SW 1271 (cell line): ENCODE measurements at places on chromosomes 6 and 20.

GRCh38 chr6:93447874-93448273 lies 28.5 kb upstream of the EPHA7 start:
- no peak for DNase-seq

GRCh38 chr20:48669946-48670605 lies 157.7 kb downstream of the PREX1 start:
- no peak for DNase-seq

GRCh38 chr6:170257376-170257775 lies 33.5 kb downstream of the DLL1 start:
- DNase-seq: no peak

GRCh38 chr6:158698931-158699330 lies 49.1 kb downstream of the SYTL3 start:
- DNase-seq: no peak

DNA sequence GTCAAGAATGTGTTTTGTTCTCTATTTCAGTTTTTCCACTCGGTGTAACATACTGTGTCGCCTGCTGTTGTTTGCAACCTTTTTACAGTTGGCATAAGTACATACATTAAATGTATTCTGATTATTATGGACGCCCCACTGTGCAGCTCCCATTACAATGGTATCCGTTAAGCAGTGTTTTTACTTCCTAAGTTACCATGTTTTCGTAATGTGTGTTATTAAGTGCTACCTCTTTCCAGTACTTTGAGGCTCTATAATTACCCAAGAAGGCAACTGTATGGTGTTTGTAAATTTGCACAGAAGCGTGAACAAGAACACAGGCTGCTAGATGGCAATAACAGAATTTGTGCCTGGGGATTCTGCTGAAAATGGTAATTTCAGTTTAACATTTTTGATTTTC lies 568.0 kb upstream of the MARCKS start:
- DNase-seq: no peak

GRCh38 chr20:37376324-37376723 lies 30.4 kb downstream of the SRC start:
- DNase-seq: no peak

DNA sequence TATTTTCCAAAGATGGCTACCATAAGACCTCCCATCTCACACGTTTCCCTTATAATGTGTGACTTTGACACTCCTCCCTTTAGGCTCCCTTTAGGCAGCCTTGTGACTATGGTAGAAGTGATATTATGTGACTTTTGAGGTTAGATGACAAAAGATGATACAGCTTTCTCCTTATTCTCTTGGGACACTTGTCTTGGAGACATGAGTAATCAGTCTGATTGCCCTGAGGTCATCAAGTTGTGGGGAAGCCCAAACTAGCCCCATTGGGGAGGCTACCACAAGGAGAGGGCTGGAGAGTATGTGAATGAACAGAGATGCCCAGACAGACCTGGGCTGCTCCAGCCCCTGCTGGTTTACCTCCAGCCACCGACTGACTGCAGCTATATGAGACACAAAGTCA lies 10.6 kb upstream of the DLK2 start:
- no peak for DNase-seq

DNA sequence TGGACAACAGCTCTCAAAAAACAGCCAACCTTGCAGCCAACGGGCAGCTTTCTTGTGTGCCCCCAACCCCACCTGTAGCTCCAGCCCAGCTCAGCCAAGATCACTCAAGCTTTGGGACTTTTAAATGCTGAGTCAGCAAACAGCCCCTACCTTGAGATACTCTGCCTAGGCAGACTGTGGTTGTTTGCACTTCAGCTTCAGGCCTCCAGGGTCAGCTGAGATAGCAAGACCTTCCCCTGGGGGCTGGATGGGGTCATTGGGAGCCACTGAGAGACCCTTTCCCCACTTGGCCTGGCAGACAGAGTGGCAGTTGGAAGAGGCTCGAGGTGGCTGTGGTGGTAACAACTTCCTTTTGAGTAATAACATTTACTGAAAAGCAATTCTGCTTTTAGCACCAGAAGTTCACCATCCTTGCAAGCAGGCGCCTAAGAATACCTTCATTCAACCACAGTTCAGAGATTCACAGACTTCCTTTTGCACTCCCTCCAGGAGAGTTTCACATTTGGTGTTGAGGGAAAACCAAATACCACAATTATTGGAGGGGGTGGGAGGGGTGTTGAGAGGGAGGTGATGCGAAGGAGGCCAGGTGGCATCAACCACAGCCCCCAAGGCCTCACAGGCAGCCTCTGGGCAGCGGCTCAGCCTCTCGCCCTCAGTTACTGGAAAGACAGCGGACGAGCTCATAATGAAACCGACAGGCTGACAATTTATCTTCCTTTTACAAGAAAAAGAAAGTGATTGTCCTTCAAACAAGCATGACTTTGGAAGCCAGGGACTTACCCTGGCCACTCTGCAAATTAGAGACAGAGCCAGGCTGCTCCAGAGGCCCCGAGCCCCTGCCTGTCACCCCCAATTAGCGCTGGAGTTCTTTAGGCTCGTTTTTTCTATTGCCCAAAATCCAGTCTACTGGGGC lies 148.1 kb downstream of the CEBPB start:
- no peak for DNase-seq

DNA sequence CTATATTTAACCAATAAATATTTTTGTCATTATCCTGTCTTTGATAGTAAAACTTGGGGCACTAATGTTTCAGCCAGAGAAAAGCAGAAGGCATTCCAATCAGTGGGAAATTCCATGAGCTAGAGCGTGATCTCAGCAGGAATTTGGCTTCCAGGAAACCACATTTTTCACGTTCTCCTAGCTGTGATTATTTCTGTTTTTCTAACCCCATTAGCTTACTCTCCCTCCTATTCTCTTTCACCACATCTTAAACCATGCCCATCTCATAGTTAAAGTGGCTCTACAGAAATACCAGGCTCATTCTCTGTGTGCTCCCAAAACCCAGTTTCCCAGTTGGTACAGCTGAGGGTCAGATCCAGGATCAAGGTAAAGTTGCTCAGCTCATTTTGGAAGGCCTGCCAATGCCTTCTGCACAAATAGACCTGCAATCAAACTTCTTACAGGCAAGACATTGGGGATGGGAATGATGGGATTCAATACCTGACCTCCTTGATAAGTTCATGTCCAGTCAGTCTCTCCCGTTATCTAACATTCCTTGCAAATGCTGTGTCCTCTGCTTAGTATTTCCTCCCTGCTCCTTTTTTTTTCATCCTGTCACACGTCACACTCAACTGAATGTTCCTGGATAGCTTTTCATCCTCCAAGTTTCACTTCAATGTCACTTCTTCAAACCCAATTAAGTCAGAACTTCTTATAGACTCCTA lies 33.1 kb upstream of the TMEM30A start:
- no peak for DNase-seq

GRCh38 chr20:24318569-24319352 lies 150.7 kb upstream of the SYNDIG1 start:
- no peak for DNase-seq

DNA sequence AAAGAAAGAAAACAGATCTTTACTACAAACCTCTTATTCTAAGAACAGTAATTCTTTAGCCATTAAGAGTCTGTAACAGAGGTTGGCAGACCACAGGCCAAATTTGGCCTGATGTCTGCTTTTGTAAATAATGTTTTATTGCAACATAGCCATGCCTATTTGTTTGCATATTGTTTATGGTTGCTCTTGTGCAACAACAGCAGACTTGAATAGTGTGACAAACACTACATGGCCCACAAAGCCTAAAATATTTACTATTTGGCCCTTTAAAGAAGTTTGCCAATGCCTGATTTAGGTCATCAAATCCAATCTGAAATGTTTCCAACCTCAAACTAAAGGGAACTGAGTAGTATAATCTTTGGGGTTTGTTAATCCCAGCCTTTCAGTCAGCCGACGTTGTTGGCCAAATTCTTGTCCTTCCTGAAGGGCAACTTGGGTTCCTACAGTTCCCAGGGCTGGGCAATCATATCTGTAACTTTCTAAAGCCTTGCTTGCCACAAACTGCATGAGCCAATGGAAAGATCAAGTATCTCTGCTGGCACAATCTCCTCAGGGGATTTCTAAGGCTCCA lies 33.9 kb upstream of the TBC1D20 start:
- no peak for DNase-seq

DNA sequence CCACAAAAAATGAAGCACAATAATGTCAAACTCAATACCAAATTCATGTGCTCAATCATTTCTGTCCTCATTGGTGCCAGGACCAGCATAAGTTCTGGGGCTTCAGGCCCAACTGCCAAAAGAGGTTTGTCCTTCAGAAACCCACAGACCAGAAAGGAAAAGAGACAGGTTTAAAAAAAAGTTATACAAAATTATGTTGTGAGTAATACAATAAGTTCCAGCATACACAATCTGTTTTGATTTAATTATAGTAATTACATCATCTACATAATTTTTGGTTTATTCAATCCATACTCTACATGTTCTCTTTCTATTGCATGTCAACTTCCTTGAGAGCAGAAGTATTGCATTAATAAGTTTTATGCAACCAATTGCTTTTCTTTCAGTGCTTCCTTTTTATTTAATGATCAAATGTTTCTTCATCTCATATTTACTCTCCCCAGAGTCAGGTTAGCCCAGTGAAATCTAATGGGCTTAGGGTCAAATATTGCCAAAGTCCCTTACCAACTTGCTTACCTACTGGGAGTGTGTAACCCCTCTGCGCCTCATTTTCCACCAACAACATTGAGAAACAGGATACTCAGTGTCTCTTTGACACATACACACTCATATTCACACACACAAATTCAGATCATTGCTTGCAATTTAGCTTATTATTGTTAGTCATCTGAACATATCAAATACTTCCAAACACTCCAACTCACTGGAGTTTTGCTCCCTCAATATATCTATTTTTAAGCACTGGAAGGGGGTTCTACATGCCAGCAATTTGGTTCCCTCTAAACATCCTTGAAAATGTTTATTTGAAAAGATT lies 424.4 kb upstream of the MARCKS start:
- no peak for DNase-seq

DNA sequence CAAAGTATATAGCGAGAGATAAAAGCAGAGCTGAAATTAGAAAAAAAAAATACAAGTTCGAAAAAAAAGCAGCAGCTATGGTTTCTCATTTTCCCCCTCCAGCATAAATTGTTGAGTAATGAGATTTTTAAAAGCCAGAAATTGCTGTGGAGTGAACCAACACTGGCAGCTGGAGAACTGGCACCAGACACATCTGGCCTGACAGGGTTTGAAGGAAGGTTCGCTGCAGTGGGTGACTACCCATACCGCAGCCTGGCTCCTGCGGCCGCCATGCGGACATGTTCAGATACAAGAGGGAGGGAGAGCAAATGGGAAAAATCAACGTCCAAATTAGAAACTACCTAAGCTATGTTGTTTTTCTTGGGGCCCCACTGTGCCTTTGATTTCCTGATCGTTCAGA lies 3.3 kb downstream of the APCDD1L start:
- no peak for DNase-seq

- peak; percentile 30 for DNase-seq
Measured at GRCh38 chr20:47493175-47493962, 8.3 kb upstream of the NCOA3 start.

DNA sequence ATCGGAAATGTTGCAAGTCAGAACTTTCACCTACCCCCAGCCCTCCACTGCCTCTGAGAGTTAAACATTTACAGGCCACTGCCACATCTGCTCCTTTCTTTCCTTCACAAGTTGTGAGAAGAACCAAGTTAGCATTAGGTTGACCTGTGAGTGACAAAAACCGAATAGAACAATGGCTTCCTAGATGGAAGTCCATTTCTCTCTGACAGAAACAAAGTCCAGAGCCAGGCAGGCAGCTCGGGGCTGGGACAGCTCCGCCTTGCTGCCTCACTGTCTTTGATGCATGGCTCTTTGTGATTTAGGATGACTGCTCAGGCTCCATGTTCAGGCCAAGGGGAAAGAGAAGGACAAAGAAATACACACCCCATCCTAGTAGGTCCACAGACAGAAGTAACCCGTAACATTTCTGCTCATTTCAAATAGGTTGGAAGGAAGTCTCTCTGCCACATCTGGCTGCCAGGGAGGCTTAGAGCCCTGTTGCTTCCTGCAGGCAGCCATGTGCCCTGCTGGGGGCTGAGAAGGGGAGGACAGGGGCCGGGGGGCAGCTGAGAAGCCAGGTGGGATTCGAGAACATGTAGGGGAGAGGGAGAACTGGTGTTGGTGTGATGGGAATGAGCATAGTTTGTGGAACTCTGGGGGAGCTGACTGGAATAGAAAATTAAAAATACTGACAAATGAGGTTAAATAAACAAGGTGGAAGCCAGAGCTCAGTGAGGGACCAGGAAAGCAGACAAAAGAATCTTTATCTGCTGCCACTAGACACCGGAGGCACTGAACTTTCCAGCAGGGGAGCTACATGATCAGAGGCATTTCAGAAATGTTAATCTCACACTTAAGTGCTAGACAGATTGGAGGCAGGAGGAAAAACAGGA lies 19.5 kb upstream of the IER3 start:
- peak; percentile 32 for DNase-seq

- DNase-seq: no peak
Measured at GRCh38 chr6:117142142-117142541, 123.2 kb upstream of the VGLL2 start.

DNA sequence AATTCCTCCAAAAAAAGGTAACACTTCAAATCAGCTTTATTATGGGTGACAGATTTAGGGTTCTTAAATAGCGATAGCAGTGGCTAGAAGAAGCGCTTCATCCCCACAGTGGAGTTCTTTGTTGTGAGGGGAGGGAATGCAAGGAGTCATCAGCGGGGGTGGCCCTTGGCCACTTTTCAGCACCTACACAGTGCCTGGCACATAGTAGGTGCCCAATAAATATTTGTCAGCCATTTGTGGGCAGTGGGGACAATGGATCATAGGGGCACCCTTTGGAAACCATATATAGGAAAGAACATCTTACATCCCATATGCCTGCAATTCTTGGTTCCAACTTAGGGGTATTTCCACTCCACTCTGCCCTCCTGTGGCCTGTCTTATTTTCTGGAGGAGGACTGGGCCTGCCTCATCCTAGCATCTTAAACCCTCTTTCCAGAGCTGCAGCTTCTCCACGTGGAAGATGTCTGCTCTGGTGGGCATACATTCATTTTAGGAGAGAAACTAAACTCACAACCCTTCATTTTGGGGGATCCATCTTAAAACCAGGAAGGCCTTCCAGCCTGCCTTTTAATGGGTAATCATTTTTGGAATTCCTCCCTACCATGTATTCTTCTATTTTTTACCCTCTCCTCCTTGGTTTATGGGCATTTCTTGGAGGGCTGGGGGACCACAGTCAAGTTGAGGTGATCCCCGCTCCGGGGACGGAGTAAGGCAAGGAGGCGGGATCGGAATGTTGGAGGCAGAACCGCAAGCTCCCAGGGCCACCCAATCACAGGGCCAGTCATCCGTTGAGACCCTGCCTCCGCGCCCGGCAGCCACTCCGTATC lies 2.6 kb upstream of the GPSM3 start:
- DNase-seq: peak; percentile 51

DNA sequence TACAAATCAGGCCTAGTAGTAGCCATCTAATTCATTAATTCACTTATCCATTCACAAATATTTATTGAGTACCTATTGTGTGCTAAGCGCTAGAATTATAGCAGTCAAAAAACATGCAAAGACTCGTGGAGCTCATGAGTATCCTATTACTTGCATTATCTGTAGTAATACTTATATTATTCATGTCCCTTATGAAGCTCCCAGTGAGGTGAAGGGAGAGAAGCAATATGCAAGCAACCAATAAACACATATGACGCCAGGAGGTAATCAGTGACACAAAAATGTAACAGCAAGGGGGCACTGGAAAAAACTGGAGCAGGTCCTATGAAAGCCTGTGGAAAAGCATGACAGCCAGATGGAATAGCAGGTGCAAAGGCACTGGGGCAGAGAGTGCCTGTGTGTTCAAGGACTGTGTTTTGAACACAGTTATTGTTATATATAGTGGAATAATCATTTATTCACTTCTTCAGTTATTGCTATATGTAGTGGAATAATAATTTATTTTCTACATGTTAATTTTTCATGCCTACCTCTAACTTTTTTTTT lies 109.5 kb downstream of the KIF13A start:
- no peak for DNase-seq

- no peak for DNase-seq
Measured at GRCh38 chr6:106988664-106989063, 14.1 kb upstream of the CD24 start.
